ENCODE measurements at places on chromosomes 5 and 9.

DNA sequence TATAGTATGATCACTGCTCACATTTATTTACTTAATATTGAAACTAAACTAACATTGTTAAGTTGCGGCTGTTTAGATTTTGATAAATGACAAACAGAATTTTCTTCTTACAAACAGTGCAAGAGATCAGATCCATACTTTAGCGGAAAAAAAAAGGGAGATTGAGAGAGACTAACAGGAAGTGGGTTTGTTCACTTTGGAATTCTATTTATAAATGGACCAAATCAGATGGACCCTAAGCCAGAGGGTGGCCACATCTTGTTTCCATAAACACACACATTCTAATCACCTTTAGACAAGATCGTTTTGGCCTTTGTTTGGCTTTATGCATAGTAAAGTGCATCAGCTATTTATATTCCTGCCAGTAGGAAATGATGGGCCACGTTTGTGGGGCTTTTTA, 381.4 kb upstream of the CD180 start:
- DNase-seq, result no peak

DNA sequence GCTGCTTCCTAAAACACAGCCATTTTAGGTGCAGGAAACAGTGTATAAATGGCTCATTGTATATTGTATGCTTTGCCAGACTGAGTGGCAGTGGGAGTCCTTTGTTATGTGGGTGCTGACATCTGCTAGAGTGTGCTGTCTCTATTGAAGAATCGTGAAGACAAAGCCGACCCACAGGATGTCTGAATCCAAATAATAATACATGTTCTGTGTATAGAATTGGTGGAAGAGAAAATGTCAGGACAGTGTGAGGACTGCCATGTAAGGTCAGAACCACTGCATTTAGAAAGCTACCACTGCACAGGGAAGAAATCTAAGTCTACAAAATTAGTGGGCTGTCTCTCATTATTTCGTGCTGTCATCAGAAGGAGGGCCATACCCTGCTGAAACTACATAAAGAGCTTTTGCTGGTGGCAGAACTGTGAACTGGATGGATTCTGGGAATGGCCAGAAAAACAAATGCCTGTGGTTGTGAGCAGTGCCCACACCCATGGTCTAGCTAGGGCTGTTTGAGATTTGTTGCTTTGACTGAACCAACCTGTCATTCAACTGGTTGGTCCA, 2.5 kb downstream of the IL7R start:
- DNase-seq, result peak; percentile 82

GRCh38 chr9:110545705-110546104, 33.8 kb downstream of the SVEP1 start:
- DNase-seq, result no peak

DNA sequence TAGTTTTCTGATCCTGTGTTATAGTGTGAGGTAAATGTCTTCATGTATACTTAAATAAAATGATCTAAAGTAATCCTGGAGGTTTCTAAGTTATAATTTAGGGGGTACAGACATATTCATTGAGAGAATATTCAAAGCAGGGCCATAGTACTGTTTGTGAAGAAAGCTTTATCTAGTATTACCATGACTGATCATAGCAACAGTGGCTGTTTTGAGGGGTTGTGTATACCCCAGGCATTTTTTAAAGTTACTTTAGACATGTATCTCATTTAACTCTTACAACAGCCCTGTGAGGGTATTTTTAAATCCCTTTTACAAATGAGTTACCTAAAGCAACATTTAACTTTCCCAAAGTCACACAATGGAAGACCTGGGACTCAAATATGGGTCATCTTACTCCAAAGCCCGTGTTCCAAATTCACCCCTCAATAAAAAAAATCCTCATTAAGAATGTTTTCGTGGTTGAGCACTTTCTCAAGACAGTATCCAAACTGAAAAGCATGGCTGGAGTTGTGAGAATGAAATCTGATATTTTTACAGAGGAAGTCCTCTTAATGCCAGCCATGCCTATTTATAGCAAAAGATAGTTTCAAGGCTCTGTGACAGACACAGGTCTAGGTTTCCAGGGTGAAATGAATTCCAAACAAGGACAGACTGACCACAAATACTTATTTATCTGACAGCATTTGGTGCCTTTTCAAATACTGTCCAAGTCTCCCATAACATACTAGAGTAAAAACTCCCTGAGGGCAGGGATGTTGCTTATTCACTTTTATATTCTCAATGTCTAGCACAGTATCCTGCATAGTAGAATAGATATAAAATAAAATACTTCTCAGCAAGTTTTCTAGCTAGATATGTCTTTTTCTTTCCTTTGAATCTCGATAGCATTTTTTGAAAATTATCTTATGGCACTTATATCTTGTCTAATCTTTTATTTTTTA, 10.4 kb downstream of the STOM start:
- no peak for DNase-seq

DNA sequence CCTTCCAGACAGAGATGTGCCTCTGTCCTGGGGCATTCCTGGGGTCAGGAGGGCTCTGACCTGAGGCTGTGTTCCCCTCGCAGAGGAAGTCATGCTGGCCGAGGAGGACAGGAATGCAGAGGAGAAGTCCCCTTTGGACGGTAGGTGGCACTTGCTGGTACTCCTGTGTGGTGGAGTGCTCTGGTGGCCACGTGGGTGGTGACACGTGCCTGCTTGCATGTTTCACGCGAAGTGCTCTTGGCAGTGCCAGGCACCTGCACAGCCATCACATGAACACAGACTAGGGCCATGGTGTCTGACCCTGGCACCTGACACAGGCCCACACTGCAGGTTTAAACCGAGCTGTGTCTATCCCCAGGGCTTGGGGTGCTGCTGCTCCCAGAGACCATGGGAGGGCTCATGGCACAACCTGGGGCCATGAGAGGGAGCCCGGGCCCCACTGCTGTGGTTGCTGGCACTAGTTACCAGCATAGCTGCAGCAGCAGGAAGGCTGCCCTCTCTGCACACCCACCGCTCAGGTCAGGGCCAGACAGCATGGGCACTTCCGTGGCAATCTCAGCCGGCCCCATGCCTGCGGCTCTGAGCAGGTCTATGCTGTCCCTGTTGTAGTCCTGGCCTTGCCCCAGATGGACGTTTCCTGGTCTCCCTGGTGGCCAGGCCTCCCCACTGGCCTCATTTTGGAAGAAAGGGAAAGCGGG, 79.3 kb downstream of the CACNA1B start:
- no peak for DNase-seq

DNA sequence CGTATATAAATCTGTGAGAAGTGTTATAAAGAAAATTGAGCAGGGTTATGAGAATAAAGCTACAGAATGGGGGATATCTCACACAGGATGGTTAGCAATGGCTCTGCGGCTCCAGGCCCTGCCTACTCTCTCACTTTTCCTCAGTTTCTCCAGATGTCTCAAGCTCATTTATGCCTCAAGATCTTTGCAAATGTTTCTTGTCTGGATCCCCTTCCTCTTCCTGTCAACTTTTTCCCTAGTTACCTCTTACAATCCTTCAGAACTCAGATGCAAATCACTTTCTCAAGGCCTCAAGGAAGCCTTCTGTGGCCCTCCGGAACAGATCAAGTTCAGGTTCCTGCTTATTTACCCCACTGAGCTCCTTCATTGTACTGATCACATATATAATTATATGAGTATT, 386.4 kb downstream of the RAB3C start:
- no peak for DNase-seq

DNA sequence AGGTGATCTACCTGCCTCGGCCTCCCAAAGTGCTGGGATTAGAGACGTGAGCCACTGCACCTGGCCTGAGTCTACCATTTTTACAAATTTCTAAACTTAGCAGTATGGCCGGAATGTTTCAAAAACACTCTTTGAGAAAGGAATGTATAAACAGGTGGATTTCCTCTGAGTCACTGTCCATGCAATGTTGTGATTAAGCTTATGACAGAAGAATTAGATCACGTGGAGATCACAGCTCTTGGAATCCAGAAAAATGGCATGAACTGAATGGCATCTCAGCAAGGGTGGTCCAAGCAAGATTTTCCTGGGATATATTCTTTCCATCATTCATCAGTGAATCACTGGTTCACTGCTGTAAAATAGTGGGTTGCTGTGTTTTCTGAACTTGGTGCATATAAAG, 865.0 kb downstream of the PTPRD start:
- DNase-seq, result no peak

GRCh38 chr9:114228016-114228808, 72.9 kb downstream of the COL27A1 start:
- no peak for DNase-seq

- DNase-seq, result no peak
Measured at GRCh38 chr5:159400476-159400875, 70.2 kb upstream of the IL12B start.

- no peak for DNase-seq
Measured at GRCh38 chr9:125646217-125646616, 60.8 kb downstream of the MAPKAP1 start.

DNA sequence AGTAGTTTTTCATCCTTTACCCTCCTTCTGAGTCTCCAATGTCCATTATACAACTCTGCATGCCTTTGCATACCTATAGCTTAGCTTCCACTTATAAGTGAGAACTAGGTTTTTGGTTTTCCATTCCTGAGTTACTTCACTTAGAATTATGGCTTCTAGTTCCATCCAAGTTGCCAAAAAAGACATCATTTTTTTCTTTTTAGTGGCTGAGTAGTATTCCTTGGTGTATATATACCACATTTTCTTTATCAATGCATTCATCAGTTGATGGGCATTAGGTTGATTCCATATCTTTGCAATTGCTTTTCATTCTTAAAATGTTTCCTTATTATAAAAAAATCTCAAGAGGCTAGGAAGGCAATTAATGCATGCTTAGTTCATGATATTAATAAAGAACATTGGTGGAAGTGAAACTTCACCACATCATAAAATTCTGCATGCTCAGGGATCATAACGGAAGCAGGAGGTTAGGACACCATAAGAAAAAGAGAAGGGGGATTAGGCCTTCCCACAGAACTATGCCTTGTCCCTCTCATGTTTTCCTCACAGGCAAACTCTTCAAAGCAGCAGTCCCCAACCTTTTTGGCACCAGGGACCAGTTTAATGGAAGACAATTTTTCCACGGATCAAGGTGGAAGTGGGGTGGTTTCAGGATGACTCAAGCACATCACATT, 105.2 kb downstream of the FRMD3 start:
- no peak for DNase-seq

DNA sequence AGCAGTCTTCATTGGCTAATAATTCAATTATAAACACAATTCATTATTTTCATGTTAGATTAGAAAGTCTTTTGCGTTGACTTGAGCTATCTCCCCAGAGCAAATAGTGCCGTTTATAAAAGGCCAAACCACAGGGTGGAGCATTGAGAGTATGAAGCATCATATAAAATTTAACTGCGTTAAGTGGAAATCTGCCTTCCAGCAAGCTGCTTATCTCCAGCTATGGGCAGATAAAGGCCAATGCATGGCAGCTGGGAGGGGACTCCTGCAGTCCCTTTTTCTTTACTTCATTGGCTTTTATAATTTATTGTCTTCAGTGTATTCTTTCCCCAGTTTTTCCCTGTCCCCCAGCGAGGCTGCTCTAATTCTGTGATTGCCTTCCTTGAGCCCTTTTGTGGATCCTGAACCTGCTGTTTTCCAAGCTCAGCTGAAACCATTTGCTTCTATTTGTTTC, 113.7 kb downstream of the TMEM232 start:
- no peak for DNase-seq

DNA sequence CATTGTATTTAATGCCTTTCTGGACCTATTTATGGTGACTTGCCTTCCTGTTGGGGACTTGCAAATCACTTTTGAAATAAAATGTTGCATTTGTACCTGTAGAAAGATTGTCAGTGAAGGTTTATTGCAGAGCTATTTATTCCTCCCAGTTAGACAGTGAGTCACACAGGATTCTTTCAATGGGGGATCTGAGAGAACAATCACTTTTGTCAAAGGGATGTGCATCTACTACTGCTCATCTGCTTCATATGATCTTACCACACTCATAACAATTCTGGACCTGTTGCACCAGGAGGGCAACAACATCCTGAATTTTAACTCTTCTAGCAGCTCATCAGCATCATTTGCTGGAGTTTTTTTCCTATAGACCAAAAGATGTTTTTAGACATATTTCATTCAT, 66.8 kb downstream of the FBXL7 start:
- DNase-seq, result no peak

GRCh38 chr9:137048655-137049543, 2.9 kb upstream of the NPDC1 start:
- no peak for DNase-seq

- no peak for DNase-seq
Measured at GRCh38 chr5:36691696-36692371, 85.4 kb downstream of the SLC1A3 start.
